ENCODE measurements at places on chromosomes 1 and 21.

DNA sequence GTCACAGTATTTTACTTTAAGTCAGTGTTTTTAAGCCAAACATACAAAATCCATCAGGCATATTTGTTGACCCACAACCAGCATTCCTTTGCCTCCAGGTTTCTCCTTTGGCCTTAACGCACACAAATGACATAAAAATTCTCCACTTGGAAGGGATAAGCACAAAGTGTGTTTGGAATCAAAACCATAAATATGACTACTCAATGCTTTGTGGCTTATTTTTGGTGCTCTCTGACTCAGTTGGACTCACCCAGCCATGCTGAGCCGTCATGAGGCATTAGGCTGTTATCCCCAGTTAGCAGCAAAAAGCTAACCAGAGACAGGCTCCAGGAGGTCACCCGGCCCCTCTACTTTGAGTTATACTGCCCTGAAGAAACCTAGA lies 948 bp downstream of the PRUNE1 start:
- no peak for DNase-seq

GRCh38 chr1:38117444-38117887 lies 70.9 kb upstream of the POU3F1 start:
- no peak for DNase-seq

- no peak for DNase-seq
Observed at GRCh38 chr21:34844924-34845238, 176.1 kb downstream of the CLIC6 start.

DNA sequence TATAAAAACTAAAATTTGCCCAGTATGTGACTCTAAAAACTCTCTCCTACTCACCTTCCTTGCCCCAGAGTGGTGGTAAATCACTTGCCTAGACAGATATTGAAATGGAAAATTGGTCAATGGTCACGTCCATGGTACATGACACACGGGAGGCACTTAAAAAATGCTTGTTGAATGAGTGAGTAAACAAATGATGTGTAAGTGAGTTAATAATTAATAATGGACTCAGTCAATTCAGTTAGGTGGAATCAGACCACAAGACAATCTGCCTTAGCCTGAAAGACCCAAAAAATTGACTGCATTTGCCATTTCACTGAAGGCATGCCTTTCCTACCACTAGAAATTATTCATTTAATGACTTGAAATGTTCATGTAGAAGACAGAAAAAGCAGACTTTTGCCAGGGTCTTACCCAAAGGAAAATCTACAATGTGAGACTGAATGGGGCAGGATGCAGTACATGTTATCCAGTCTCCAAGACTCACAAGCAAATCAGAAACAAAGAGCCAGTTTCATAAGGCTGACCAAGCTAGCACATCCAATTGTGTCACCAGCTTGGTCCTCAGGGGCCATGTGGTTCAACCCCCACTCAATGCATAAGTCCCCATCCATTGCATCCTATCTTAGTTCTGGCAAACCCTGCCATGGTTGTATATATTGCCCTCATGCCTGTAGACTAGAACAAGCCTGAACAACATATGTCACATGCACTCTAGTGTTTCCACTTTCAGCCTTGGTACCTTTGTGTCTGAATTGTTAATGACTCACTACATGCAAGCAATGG lies 73.6 kb downstream of the TBX15 start:
- no peak for DNase-seq

GRCh38 chr1:210695026-210695425 lies 366.3 kb downstream of the HHAT start:
- DNase-seq, result no peak

DNA sequence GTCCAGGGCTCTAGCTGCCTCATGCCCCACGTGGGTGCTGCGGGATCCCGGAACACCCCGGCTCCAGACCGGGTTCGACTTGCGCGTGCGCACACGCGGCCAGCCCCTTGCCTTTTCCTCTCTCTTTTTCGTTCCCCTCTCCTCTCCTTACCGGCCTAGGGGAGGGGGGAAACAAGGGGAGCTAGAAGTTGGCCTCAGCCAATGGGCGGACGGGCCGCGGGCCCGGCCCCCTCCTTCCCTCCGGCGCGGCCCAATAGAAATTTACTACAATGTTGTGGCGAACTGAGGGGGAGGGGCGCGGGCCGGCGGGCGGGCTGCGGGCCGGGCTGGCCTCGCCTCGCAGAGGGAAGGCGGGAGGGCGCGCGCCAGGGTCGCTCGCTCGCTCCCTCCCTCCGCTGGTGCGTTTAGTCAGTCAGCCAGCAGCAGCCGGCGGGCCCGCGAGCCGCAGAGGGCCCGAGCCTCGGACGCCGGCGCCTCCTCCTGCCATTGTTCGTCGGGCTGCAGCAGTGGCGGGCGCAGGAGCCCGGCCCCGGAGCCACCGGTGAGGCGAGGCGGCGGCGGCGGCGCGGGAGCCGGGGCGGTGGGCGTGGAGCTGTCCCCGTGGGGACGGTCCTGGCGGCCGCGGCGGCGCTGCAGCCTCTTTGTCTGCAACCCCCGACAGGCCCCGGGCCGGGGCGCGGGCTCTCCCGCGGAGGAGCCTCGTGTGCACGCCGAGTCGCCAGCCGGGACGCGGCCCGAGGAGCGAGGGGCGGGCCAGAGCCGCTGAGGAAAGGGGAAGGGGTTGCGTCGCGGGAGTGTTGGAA lies at the start of gene EPB41:
TSS of gene EPB41 (plus strand) at position 342 of the 803 bp plus-strand sequence. CDS start 72,869 bp downstream, outside the sequence.
- DNase-seq, result peak; percentile 95

DNA sequence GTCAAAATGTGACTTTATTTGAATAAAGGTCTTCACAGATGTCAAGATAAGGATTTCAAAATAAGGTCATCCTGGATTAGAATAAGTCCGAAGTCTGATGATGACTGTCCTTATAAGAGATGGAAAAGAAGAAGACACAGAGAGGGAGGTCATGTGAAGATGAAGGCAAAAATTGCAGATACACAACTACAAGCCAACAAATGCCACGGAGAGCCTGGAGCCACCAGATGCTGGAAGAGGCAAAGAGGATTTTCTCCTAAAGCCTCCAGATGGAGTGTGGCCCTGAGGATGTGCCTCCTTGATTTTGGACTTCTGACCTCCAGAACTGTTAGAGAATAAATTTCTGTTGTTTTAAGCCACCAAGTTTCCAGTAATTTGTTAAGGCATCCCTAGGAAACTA lies 31.2 kb downstream of the SLAMF1 start:
- DNase-seq, result no peak

DNA sequence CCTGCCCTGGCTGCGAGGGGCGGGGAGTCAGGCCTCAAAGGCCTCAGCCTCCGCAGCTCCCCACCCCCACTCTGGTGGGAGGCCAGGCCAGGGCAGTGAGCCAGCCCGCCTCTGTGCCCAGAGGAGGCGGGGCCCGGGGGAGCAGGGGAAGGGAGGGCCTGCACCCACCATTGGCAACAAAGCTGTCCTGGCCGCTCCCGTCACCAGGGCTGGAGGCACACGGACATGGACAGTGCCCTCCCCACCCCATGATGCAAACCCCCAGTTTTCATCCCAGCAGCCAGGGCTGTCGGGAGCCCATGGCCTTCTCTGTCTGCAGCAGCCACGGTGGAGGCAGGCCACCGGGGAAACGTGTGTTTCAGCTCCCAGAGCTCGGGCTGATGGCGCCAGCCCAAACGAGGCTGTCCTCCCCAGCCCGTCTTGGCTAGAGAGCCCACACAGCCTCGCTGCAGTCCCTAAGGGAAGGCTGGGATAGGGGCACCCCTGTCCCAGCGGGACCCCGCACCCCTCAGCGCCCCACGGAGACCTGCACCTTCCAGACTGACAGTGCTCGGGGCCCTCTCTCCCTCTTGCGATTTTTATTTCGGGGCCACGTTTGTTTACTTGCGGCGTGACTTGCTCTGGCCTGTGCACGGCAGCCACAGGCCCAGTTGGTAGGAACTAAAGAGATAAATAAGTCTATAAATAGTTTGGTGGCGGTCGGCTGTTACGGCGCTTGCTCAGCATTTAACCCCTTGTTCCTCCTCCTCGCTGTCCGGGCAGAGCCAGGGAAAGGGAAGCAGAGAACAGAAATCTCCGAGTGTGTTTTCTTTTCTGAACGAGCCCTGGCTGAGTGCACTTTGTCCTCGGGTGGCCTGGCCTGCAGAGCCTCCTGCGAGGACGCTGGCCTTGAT lies 101.8 kb downstream of the PRDM16 start:
- DNase-seq, result no peak

- DNase-seq, result no peak
Observed at GRCh38 chr1:222889440-222889839, 74.6 kb downstream of the DISP1 start.

GRCh38 chr1:3553940-3554223 lies 57.4 kb downstream of the MEGF6 start:
- no peak for DNase-seq

DNA sequence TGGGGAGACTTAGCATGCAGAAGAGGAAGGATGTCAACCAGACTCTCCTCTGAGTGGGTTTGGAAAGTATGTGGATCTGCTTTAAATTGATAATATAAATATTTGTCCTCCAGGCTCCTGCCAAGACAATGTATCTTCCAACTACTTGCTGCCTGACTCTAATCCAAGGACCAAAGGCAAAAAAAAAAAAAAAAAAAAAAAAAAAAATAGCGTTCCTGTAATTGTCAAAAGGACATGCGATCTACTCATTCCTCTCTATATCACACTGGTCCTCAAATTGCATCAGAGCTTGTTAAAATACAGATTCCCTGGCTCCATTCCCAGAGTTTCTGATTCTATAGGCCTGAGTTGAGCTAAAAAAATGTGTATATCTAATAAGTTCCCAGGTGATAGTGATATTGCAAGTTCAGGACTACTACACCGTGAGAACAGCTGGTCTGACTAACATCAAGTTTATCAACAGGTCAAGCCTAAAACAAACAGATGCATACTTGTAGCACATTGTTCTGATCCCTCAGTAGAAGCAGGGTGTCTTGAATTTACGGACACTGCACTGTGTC lies 141.3 kb downstream of the TNR start:
- DNase-seq, result no peak

DNA sequence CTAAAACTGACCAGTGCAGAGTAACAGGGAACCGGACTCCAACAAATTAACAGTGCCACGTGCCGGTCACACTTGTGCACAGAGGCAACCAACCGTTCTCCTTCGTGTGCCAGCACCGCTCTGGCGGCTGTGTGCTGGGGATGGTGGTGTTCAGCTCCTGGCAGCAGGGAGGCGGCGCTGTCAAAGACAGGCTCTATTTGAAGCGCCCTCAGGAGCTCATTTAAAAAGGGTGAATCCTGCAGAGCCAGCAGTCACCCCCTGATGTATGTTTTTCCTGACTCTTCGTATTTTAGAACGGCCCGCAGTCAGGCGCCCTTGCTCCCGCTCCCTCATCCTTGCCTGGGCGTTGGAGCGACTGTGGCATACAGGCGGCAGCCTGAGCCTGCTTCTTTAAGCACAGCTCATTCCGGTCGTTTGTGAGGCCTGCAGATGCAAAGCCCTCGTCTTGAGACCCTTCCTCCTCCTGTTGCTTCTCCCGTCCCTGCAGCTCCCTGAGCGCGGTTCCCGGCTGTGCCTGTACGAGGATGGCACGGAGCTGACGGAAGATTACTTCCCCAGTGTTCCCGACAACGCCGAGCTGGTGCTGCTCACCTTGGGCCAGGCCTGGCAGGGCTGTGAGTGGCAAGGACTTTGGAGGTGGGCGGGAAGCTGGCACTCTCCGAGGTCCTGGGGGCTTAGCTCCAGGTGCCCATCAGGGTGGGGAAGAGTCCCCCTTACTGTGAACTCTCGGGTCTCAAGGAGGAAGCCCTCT lies 1.1 kb downstream of the DFFB start:
- DNase-seq, result no peak

GRCh38 chr21:31445137-31445536 lies 101.1 kb upstream of the TIAM1 start:
- DNase-seq, result no peak

GRCh38 chr1:15226388-15227255 lies 20.4 kb upstream of the FHAD1 start:
- DNase-seq, result no peak

- DNase-seq, result no peak
Observed at GRCh38 chr1:167516404-167517388, 1.6 kb downstream of the CD247 start.

- no peak for DNase-seq
Observed at GRCh38 chr1:241186716-241187115, 170.3 kb downstream of the RGS7 start.

DNA sequence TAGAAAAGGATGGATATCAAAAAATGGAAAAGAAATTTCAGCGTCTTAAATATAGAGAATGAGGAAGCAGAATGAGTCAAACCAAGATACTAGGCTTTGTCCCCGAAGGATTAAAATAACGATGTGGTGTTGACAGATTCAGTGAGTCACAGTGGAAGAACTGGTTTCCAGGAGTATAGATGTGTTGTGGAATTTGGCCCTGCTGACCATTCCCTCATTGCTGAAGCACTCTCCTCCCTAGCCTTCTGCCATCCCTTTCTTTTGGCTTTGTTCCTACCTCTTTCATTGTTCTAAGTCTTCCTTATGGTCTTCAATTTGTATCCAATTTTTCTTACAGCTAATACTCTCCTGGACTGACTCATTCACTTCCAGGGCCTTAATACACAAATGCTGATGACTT lies 23.1 kb upstream of the USP25 start:
- peak; percentile 69 for DNase-seq

DNA sequence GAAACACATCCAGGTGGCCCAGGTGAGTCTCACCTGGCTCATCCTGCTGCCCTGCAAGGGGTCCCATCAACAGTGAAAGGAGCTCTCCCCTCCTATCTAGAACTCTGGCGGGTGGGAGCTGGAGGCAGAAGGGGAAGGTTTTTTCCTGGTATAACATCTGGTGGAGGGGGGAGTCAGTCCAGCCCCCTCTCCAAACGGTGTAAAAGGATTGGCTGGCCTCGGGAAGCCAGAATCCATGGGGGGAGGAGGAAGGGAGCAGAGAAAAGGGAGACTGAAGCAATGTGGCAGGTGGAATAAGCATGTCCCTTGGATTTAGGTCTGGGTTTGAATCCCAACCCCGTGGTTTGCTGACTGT lies 1.2 kb upstream of the CAMK2N1 start:
- no peak for DNase-seq

GRCh38 chr1:1730870-1731269 lies 6.7 kb upstream of the CDK11A start:
- no peak for DNase-seq

- peak; percentile 19 for DNase-seq
Observed at GRCh38 chr1:224435318-224435763, 744 bp upstream of the WDR26 start.

DNA sequence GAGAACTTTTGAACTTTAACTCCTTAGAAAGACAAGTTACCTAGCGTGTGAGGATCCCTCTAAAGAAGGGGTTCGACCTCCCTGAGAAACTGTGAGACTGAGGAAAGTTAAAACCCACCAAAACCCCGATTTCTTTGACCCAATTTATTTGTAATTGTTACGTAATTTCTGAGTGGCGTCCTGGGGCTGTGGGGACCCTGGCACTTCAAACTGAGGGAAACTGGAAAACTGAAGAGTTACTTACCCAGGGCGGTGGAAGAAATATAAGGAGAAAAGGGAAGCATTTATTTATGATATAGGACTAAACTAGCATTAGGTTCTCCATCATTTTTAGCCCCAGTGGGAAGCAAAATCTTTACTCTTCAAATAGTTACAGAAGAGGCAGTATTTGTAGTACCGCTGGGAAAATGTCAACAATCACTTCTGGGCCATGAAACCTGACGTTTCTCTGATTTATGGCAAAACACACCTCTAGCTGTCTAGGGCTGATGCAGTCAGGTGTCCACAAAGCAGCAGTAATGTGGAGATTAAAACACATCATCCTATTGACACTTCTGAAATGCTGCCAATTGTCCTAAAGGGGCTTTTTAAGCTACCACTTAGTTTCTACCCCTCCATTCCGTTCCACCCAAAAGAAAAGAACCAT lies 430 bp downstream of the S100B start:
- no peak for DNase-seq
